ENCODE measurements at places on chromosomes 5 and 9.

DNA sequence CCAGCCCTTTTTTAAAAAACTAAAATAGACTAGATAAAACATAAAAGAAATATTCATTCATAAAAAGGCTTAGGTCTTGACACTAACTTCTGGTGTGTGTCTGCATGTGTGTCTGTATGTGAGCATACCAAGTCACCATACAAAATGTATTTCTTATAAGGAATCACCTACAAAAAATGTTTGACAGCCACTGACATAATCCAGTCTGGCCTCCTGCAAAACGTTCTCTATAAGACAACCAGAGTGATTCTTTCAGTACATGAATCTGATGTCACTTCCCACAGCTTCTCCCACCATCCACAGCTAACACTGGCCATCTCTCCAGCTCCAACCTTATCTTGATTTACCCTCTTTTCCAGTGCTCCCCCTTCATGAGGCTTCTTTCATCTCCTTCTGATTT lies 192.3 kb downstream of the TLE1 start:
- DNase-seq = no peak

GRCh38 chr9:129832982-129833381 lies 2.1 kb downstream of the C9orf78 start:
- DNase-seq = no peak

DNA sequence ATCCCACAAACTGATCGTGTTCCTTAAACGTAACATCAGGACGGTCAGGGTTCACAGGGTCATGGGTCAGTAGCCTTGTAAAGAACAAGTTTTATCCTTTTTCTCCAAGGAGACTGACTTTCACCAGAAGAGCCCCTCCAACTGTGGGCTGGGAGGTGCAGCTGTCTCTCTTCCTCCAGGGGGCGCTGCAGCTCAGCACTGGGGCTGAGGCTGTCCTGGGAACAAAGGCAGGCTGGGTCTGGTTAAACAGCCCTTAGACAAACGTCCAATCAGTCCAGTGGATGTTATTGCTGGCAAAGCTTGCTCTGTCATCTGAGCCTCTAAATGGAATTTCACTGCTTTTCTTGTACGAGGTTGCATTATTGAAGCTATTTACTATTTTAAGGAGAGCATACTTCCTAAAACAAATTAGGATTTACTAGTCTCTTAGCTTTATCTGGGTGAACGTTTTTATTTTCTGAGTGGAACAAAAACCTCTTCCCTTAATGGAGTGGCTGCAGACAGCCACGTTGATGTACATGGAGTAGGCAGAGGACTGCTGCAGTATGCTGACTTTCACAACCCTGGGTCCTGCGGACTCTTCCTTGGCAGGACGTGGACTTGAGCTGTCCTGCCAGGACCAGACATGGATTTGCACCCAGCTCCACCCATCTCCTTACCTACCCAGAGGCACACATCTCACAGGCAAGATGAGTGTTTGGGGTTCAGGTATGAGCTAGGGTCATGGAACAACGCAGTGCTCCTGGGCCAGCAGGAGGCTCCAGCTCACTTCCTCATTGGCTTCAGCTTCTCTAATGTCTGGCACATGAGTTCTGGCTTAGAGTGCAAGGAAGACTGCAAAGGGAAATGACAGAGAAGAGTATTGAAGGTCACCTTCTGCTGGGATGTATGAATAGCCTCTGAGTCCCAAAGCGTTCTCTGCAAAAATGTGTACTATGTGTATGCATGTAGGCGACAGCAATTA lies 7.8 kb downstream of the EXOSC2 start:
- no peak for DNase-seq

DNA sequence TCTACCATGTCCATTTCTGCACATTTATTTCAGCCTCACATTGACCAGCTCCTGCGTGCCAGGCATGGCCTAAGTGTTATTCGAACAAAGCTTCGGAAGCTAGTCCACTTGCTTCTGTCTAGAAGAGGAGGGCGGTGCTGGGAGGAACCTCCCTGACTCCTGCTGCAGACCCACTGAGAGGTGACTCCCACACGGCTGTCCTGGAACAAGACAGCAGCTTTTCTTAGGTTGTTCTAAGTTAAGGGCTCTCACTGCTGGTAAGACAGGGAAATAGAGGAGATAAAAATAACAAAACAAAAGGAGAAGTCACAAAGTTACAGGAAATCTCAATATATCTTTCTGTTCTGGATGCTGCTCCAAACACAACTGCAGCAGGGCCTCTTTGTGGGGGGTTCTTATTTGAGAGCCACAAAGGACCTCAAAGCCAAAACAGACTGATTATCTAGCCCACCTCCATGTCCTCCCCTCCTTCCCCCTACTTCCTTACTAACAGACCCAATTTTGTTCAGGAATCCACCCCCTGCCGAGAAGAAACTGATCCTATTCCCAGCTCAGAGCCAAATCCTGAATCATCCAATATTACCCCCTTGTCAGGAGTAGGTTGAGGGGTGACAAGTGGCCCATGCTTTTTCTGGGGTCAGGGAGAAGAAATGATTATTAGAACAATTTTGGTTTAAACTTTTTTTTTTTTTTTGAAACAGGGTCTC lies 28.4 kb upstream of the KCNIP1 start:
- DNase-seq = no peak

- no peak for DNase-seq
Observed at GRCh38 chr9:130498918-130499698, 54.3 kb downstream of the ASS1 start.

DNA sequence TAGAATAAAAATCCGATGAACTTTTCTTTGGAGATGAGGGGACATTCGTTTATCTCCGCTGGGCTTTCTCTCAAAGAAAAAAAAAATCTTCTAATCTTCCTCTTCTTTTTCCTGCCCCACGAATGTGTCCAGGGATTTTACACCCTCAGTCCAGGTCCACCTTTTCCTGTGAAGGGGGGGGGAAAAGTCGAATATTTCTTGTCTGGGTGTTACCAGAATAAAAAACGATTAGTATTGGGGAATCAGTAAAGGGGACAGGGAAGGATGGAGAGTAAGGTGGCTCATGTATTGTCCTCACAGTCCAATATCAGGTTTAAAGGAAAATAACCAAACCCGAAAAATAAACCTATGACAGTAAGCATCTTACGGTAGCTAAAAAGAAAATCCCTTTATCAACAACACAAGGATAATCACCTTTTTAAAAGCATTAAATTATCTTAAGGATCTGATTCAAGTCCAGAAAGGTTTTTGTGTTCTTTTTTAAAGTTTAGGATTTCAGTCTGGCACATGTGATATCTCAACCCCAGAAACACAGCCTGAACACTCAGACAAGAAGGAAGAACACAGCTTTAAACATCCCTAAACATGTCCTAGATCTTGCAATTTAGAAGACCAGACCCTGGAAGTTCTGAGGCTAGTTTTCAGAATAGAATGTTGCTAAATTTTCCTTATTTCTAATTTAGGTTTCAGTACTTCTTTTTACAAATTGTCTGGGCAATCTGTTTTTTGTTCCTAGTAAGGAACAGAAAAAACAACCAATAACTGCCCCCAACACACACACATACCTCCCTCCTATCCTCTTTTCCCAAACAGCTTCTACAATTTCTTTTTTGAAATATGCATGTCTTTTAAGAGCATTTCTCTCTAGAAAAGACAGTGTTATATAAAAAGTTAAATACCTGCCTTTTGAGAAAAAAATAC lies 1.2 kb downstream of the ZNF608 start:
- DNase-seq = no peak

- no peak for DNase-seq
Observed at GRCh38 chr5:5021436-5021835, 118.7 kb upstream of the ADAMTS16 start.

Data from activated CD8-positive, alpha-beta memory T cell treated with anti-CD3 and anti-CD28 coated beads for 48 hours (primary cell).